ENCODE measurements at places on chromosomes 2 and 18.

GRCh38 chr2:84786601-84787000 lies 94.3 kb downstream of the TRABD2A start:
- DNase-seq, result no peak

GRCh38 chr2:8479298-8479697 lies 202.6 kb upstream of the ID2 start:
- DNase-seq, result no peak

- no peak for DNase-seq
Observed at GRCh38 chr2:169980643-169981042, 153.4 kb downstream of the UBR3 start.

DNA sequence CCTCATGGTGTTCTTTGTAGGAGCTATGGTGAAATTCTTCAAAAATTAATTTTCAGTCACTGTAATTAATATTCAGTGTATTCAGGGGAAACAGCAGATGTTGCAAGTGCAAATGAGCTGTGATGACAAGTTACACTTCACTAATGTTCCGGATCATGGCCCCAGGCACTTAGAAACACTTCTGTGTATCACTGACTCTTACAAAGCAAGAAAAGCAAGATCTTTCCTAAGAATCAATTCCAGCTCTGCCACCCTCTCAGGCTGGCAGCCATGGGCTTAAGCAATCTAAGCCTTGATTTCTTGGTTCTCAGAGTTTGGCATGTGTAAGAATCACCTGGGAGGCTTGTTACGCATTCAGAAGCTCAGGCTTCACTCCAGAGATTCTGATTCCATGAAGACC lies 78.0 kb downstream of the MARCHF4 start:
- no peak for DNase-seq

Measured in stimulated activated CD4-positive, alpha-beta T cell treated with anti-CD3 and anti-CD28 coated beads, Interleukin-1b, Interleukin-23, amount 100 ng/mL, for 1 hour (primary cell).